Cerebellum (tissue), 4 donors: ENCODE measurements at places on chromosomes 1 and 21. TPM values are rescaled to one million over a fixed set of nuclear protein-coding genes. Genes with fewer than 3 reads are reported as not detected.

DNA sequence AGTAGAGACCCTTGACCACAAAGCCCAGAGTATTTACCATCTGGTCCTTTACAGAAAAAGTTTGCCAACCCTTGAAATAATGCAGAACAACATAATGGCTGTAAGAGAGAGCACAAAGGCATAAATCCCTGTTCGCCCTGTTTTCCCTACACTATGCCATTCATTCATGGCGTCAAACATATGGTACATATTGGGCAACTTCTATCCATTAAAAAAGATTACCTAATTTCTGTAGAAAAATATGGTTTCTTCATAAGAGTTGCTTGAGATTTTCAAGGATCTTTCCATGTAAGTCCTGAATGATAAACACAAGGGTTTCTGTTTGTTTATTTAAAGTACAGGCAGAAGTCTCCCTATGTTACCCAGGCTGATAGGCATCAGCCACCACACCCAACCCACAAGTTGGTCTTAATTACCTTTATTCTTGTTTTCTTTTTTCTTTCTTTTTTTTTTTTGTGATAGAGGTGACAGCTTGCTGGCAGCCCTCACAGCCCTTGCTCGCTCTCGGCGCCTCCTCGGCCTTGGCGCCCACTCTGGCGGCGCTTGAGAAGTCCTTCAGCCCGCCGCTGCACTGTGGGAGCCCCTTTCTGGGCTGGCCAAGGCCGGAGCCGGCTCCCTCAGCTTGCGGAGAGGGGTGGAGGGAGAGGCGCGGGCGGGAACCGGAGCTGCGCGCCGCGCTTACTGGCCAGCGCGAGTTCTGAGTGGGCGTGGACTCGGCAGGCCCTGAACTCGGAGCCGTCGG lies 68.3 kb upstream of the NR5A2 start:
- DNase-seq = no peak

GRCh38 chr1:40423264-40423642 lies 27.0 kb upstream of the ZFP69B start:
- no peak for DNase-seq

- DNase-seq = no peak
Observed at GRCh38 chr1:244326757-244327156, 125.0 kb downstream of the ADSS2 start.

- no peak for DNase-seq
Observed at GRCh38 chr1:28066393-28067154, 21.8 kb downstream of the EYA3 start.

The NPPB gene
- total RNA-seq = not detected
